ENCODE measurements at places on chromosomes 16 and 17. TPM values are rescaled to one million over a fixed set of nuclear protein-coding genes. Genes with fewer than 3 reads are reported as not detected.

The CCDC154 gene
- total RNA-seq = 0.50 TPM

The MPP2 gene
- total RNA-seq = 1.3 TPM

The LRRC37B gene
- 25.6 TPM for total RNA-seq

The MAP1LC3B gene
- 41.1 TPM for total RNA-seq

The MARVELD3 gene
- total RNA-seq = not detected
